GM23248 (cell line): ENCODE measurements at places on chromosomes 1 and 21. TPM values are rescaled to one million over a fixed set of nuclear protein-coding genes. Genes with fewer than 3 reads are reported as not detected.

DNA sequence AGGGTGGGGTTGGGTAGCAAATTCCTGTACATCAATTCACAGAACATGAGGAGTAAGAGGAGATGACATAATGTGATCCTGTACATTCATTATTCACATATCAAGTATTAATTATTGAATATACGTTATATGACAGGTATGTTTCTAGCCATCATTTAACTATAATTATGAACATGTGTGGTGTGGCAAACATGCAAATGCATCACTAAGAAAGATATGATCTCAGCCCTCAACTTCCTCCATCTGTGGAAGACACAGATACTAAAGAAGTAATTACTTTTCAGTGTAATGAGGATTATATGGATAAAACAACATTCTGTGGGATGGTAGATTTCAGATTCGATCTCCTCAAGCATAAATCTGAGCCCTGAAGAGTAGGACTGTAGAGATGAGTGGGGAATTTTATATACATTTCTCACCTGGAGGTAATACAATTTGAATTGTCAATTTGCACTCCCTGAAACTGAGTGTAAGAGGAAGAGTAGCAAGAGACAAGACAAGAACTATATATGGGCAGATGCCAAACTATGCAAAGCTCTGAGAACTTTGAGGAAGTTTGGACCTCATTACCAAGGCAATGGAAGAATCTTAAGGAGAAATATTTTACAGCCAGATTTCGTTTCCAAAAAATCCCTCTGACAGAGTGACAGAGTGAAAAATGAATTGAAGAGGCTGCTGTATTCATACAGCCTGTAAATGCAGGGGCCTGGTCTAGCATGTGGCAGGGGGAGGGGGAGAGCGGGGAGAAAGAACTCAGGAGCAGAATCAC, 275.5 kb downstream of the TPR start:
- DNase-seq, result peak; percentile 2
- no peak overlapping the region for H3K4me3 ChIP-seq
- H3K27ac ChIP-seq, result no peak overlapping the region
- no peaks in the 10 kb centered on the region for H3K36me3 ChIP-seq
- peaks cover 25% of the 10 kb centered on the region for H3K4me1 ChIP-seq

DNA sequence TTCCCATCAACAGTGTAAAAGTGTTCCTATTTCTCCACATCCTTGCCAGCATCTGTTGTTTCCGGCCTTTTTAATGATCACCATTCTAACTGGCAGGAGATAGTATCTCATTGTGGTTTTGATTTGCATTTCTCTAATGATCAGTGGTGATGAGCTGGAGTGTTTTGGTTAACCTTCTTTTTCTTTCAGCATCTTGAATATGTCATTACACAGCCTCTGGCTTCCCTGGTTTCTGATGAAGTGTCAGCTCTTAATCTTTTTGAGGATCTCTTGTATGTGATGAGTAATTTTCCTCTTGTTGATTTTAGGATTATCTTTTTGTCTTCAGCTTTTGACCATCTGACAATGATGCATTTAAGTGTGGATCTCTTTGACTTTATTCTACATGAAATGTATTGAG, 133.2 kb upstream of the GRIK3 start:
- H3K27ac ChIP-seq, result no peak overlapping the region
- H3K36me3 ChIP-seq, result no peaks in the 10 kb centered on the region
- no peak for DNase-seq
- H3K27me3 ChIP-seq, result no peaks in the 10 kb centered on the region

DNA sequence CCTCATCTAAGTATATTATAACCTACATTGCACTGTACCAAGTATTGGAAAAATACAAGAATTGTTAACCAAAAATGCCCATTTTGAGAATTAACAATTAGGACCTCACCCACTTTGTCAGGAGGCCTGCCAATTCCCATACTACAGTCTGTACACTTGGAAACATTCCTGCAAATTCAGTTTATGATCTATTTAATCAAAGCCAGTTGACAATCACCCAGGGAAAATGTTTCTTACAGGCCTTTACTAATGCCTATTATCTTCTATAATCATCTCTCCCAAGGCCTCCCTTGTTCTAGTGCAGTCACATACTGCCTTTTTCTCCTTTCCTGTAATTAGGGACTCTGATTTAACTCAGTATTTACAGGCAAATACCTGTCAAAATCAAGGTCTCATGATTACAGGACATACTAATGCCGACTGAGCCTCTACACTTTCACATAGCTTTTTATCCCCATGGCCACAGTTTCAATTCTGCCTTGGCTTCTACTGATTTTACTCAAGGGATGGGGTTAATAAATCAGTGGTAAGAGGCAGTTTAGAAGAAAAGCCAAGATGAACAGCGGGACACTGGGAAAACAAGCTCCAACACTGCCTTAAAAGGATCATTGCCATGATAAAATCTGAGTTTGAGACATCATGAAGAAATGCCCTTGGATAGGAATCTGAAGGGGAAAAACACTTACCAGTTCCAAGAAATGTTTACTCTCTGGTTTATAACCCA, 338.7 kb downstream of the VAV3 start:
- peak overlapping the region; percentile 34 for H3K27ac ChIP-seq
- H3K27me3 ChIP-seq, result no peaks in the 10 kb centered on the region
- peaks cover 38% of the 10 kb centered on the region for H3K4me1 ChIP-seq
- DNase-seq, result peak; percentile 42

- no peak for DNase-seq
- H3K27me3 ChIP-seq, result no peaks in the 10 kb centered on the region
- no peaks in the 10 kb centered on the region for H3K4me1 ChIP-seq
- H3K27ac ChIP-seq, result no peak overlapping the region
Measured at GRCh38 chr21:27548486-27548885, 581.6 kb upstream of the ADAMTS5 start.

GRCh38 chr1:197435224-197435623, 167.2 kb downstream of the CRB1 start:
- H3K27ac ChIP-seq, result no peak overlapping the region
- H3K4me1 ChIP-seq, result no peaks in the 10 kb centered on the region
- H3K4me3 ChIP-seq, result no peak overlapping the region
- DNase-seq, result no peak
- no peaks in the 10 kb centered on the region for H3K36me3 ChIP-seq
- H3K27me3 ChIP-seq, result no peaks in the 10 kb centered on the region

DNA sequence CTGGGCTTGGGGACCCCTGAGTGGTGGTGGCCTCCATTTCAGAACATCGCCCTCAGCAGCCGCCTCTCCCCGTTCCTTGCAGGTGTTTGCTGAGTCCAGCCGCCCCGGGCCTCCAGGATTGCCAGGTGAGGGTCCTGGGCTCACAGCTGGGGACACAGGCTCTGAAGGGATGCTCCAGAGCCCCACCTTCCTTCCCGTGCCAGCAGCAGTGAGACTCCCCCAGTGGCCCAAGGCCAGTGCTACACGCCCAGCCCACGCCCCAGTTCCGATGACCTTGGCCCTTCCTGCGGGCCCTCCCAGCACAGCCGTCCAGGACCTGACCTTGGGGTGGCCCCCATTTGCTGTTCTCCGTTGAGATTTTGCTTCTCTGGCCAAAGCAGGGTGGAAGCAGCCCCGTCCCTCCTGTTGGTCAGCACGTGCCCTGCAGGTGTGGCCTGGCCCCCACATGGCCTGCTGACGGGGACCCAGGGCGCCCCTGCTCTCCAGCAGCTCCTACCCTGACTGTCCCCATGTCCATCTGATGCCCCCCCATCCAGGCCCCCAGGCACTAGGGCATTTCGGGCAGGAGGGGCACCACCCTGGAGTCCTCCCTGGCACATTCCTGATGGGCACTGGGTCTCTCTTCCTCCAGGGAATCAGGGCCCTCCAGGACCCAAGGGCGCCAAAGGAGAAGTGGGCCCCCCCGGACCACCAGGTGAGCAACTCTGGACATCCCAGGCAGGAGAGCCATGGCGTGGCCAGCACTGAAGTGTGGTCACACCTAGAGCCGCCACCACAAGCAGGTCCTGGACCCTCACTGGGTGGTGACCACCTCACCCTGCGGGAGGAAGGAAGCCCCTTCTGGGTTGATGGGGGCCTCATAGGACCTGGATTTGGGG, 45.0 kb downstream of the SLC19A1 start:
- H3K4me1 ChIP-seq, result no peaks in the 10 kb centered on the region
- H3K27ac ChIP-seq, result no peak overlapping the region
- no peak overlapping the region for H3K4me3 ChIP-seq
- no peak for DNase-seq
- no peaks in the 10 kb centered on the region for H3K27me3 ChIP-seq

GRCh38 chr1:47388891-47389238, 27.2 kb upstream of the FOXE3 start:
- H3K27me3 ChIP-seq, result no peaks in the 10 kb centered on the region
- H3K4me1 ChIP-seq, result no peaks in the 10 kb centered on the region
- no peak overlapping the region for H3K27ac ChIP-seq
- no peak overlapping the region for H3K4me3 ChIP-seq
- H3K36me3 ChIP-seq, result no peaks in the 10 kb centered on the region
- peak; percentile 81 for DNase-seq

DNA sequence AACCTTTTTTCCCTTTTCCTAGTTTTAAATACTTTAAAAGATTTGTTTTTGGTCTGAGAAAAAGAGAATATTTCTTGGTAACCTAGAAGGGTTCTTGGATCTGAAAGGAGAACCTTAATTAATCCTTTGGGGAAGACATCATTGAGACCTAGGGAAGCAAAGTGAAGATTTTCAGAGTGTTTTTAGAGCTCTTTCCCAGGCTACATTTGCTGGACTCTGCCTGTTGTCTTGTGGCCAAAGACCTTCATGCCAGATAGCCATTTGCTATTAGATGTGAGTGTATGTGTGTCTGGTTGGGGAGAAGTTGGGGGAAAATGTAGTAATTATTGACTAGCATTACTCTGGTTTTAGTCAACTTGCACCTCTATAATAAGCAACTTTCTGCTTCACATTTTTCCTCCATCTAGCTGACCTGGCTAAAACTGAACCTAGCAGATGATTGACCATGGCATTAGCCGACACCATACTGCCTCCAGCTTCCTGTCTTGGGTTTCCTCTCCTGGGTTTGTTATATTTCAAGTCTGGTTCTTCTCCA, 239.1 kb downstream of the USP25 start:
- no peaks in the 10 kb centered on the region for H3K27me3 ChIP-seq
- H3K4me3 ChIP-seq, result no peak overlapping the region
- no peak for DNase-seq
- no peaks in the 10 kb centered on the region for H3K36me3 ChIP-seq
- no peak overlapping the region for H3K27ac ChIP-seq
- H3K4me1 ChIP-seq, result no peaks in the 10 kb centered on the region

DNA sequence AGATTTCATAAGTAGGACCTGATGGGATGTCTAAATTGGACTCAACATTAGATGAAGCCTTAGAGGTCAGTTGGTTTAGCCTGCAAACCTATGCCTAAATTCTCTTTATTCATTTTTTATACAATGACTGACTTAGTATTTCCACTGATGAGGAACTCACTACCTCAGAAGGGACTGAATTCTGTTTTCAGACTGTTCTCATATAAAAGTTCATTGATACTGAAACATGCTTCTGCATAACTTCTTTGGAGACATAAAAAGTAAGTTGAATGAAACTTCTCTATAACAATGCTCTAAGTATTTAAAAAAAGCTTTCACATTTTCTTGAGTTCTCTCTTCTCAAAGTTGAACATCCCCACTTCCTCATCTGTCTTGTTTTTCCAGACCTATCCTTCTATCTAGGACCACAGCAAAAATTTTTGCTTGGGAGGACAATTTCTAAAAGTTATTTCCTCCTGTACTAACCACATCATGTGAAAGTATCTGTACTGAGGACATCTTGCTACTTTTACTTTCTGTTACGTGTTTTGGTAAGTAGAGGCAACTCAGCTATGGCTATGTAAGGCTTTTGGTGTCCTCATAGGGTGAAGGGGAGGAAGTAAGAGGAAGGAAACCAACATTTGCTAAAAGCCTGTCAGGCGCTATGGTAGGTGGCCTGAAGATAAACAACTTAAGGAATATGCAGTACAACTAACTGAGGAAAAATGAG, 64.1 kb downstream of the USP24 start:
- H3K4me1 ChIP-seq, result no peaks in the 10 kb centered on the region
- no peak overlapping the region for H3K4me3 ChIP-seq
- no peak for DNase-seq

- H3K4me1 ChIP-seq, result peaks cover 11% of the 10 kb centered on the region
- no peak for DNase-seq
- H3K27me3 ChIP-seq, result no peaks in the 10 kb centered on the region
- H3K27ac ChIP-seq, result no peak overlapping the region
Measured at GRCh38 chr1:223417444-223417843, 24.2 kb downstream of the CCDC185 start.

- peaks cover 20% of the 10 kb centered on the region for H3K4me1 ChIP-seq
- H3K27me3 ChIP-seq, result no peaks in the 10 kb centered on the region
- H3K4me3 ChIP-seq, result no peak overlapping the region
- H3K27ac ChIP-seq, result no peak overlapping the region
- DNase-seq, result no peak
- H3K36me3 ChIP-seq, result no peaks in the 10 kb centered on the region
Measured at GRCh38 chr1:178107823-178108222, 13.9 kb downstream of the RASAL2 start.

- DNase-seq, result peak; percentile 81
- no peak overlapping the region for H3K27ac ChIP-seq
- H3K4me1 ChIP-seq, result peaks cover 40% of the 10 kb centered on the region
- H3K27me3 ChIP-seq, result no peaks in the 10 kb centered on the region
- no peak overlapping the region for H3K4me3 ChIP-seq
- no peaks in the 10 kb centered on the region for H3K36me3 ChIP-seq
Measured at GRCh38 chr1:151534662-151535278, 5.3 kb upstream of the TUFT1 start.

DNA sequence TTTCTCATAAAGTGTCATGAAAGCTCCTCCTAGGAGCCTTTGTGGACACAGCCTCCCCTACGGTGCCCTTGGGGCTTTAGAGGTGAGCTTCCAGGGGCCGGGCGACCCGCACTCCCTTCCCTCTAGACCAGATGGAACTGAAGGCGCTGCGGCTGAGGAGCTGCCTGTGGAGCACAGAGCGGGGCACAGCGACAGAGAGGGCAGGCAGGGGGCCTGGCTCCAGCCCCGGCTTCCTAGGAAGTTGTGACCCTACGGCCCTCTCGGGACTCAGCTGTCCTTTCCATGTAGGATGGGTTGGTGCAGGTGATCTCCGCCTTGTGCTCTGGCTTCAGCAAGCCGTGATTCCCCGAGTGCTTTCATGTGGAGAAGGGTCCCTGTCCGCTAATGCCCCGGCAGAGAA, 23.6 kb upstream of the NEK2 start:
- H3K4me1 ChIP-seq, result no peaks in the 10 kb centered on the region
- no peak overlapping the region for H3K4me3 ChIP-seq
- no peaks in the 10 kb centered on the region for H3K36me3 ChIP-seq
- no peak for DNase-seq

GRCh38 chr1:198763298-198763714, 124.5 kb downstream of the PTPRC start:
- peak; percentile 32 for DNase-seq
- no peaks in the 10 kb centered on the region for H3K36me3 ChIP-seq
- H3K27me3 ChIP-seq, result no peaks in the 10 kb centered on the region
- H3K4me3 ChIP-seq, result no peak overlapping the region
- H3K4me1 ChIP-seq, result 0 out of 2 replicates have a peak, but pooled peaks cover 7% of the 10 kb centered on the region

The RBP7 gene
- total RNA-seq, result not detected in 2 replicates

The PLEKHA6 gene
- 7.3 and 8.3 TPM in 2 replicates for total RNA-seq

The TNFRSF1B gene
- total RNA-seq, result 0.25 and 2.9 TPM in 2 replicates
